ENCODE measurements at places on chromosomes 12 and 14.

DNA sequence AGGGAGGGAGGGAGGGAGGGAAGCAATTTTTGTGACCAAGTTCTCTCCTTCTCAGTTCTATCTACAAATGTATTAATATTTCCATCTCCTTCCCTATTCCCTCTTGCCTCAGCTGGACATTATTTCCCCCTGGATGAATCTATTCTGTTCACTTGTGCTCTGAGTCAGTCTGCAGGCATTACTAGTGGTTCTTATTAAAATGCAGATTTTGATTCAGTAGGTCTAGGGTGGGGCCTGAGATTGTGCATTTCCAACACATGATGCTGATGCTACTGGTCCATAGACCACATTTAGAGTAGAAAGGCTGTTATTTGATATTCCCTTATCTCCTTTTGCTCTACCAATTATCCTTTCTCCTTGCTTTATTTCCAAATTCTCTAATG, 40.1 kb upstream of the YAF2 start:
- no peak for DNase-seq

DNA sequence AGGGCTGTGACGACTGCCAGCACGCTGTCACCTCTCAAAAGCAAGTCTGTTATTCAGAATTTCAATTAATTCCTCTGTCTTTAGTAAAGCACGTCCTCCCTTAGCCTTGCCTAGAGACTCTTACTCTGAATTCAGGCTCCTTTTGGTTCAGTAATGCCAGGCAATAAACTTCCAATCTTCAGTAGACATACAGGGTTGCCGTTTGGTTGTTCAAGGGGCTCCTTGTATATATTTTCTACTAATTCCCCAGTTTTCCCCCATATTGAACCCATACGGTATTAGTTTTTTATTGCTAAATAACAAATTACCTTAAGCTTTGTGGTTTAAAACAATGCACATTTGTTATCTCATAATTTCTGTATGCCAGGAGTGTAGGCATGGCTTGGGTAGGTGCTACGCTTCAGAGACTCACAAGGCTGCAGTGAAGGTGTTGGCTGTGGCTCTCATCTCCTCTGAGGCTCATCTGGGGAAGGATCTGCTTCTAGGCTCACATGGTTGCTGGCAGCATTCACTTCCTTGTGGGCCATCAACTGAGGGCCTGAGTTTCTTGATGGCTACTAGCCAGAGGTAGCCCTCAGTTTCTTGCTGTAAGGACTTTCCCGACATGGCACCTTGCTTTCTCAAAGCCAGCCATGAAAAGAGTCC, 7.3 kb upstream of the CLECL1 start:
- DNase-seq, result no peak

DNA sequence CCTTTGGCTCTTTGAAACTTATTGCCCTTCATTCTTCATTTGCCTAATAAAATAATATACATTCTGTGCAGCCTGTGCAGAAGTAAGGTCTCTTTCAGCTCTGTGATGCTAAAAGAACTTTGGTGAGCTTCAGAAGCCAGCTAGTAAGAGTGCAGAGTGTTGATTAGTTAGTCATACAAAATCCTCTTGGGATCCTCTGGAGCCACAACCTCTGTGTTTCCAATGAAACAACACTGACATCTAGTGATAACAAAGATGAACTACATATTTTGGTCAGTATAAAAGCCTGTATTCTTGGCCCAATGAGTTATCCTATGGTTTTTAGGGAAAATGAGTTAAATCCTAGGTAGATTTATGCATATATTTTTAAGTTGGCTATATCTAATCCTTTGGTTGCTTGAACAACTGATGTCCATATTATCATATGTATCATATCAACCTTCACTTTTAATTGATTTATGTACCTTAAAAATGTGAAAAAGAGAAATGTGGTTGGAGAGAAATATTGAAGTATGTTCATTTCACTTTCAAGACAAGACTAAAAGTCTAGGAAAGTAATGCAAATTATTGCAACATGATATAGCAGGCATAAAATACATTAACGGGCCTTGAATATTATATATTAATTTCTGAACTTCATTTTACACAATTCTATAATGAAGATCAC, 158.4 kb downstream of the KLHL28 start:
- DNase-seq, result no peak

DNA sequence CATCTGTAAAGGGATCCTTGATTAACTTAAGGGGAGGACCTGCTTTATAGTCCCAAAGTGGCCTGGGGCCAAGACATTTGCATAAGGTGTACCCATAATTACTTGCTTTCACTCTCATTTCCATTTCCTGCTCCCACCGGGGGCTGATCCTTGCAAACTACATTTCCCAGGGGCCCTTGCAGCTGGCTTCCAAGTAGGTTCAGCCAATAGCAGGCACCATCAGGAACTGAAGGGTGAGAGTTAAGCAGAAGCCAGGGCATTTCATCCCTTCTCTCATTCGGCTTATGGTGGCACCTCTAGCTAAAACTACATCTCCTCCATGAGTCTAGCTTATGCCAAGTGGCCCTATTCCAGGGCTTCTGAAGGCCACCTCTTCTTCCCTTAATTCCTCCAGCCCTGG, 88.8 kb downstream of the CCDC60 start:
- DNase-seq, result no peak

GRCh38 chr14:78921856-78922255, 751.7 kb downstream of the NRXN3 start:
- no peak for DNase-seq

Measured in posterior cingulate gyrus (tissue), 11 donors.